NCI-H460 (cell line): ENCODE measurements at places on chromosomes 2 and 18.

DNA sequence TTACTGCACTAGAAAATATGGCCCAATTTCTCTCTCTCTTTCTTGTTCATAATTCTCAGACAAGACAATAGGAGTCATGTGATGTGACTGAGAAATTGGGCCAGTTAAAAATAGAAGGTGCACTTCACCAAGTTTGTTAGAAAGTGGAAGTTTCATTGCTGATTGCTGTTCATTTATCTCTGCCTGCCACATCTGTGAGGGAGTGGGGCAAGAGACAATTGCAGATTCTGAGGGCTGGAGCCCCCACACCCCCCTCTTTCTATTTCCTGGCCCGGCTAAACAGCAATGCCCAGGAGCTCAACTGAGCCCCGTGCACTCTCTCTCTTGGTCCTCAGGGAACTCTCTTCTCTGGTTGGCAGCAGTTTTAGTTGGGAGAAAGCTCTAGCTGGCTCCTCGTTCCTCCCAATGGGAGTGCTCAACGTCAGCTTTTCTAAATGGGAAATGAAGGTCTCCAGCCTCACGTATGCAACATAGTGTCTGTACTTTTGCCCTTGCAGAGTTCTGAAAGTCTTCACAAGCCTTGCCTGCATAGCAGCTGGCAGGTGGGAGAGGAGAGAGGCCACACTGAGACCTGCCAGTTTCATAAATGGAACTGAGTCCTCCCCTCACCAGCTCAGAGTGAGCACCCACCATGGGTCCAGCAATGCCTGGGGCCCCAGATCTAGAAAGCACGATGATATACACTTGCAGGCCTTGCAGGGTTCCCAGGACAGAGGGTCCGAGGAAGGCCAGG, 115.7 kb downstream of the MYCN start:
- DNase-seq = no peak

DNA sequence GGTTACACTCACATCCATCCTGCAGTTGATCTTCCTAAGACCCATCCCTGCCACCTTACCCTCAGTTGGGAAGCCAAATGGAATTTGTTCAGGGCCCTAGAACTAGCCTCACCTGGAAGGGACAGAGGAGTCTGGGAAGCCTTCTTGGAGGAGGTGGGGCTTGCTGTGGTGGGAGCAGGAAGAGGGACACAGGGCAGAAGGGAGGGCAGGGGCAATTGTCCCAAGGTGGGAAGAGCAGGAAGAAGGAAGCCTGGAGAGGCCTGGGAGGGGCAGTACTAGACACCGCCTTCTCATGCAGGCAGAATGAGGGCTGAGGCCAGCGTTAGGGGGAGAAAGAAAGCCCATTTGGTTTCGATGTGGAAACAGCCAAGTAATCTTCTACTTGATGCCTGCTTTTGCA, 34.1 kb upstream of the ASPRV1 start:
- no peak for DNase-seq

GRCh38 chr2:64601034-64601754, 52.5 kb downstream of the SERTAD2 start:
- DNase-seq = no peak

DNA sequence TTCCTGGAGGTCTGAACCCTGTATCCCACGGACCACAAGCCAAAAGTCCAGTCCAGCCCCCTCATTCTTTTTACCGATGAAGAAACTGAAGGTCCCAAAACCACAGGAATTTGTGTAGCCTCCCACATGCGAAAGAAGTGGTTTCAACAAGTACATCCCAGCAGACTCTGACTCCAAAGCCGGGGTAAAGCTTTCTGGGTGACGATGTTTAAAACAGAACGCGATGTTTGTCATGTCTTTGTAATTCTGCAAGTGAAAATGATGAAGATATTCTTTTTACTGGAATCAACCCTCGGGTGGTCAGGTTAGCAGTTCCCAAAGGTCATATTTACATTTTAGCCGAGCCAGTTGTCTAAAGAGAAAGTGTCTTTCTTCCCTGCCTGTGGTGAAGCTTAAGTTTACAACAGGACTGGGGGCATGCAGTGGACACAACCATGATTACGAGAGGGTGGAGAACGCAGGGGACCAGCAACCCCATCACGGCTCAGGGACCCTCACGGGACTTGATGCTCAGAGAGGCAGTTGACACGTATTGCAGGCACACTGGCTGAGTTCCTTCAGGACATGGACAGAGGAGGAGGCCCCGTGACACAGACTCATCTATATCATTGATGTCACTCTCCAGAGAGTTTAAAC, 17.8 kb upstream of the TMEM131 start:
- DNase-seq = no peak

DNA sequence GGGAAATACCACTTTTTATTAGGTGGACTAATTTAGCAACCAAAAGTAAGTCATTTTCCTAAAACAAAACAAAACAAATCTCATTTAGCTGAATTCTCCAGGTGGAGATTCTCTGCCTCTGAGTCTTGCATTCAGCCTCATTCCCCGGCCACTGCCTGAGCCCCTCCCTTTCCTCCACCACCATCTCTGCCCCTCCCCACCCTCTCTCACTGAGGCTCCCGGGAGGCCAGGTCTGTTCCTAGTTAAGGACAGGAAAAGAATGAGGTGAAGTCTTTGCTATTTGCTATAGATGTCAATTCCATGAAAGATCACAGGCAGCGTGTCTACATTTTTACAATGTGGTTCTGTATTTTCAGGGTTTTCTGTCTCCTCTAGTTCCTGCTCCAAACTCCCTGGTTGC, 83.0 kb upstream of the SOX11 start:
- DNase-seq = no peak

GRCh38 chr18:49459404-49460171, 857 bp downstream of the DYM start:
- DNase-seq = no peak

GRCh38 chr2:102040229-102040628, 48.5 kb downstream of the IL1R2 start:
- no peak for DNase-seq
